ENCODE measurements at places on chromosomes 11 and 22. TPM values are rescaled to one million over a fixed set of nuclear protein-coding genes. Genes with fewer than 3 reads are reported as not detected.

- DNase-seq: no peak
These were observed 38.8 kb upstream of the POLA2 start for GRCh38 chr11:65223011-65223410.

DNA sequence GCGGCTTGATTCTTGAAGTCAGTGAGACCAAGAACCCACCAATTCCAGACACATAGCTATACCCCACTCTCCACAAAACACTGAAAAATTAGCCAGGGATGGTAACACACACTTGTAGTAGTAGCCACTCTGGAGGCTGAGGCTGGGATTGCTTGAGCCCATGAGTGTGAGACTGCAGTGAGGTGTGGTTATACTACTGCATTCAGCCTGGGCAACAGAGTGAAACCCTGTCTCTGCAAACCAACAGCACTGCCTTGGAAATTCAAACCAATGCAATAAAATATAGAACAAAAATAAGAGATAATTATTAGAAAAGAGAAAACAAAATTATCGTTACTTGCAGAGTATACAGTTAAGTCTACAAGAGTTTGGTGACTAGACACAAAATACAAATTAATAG is 20.2 kb upstream of the PRDM10 start:
- no peak for DNase-seq

DNA sequence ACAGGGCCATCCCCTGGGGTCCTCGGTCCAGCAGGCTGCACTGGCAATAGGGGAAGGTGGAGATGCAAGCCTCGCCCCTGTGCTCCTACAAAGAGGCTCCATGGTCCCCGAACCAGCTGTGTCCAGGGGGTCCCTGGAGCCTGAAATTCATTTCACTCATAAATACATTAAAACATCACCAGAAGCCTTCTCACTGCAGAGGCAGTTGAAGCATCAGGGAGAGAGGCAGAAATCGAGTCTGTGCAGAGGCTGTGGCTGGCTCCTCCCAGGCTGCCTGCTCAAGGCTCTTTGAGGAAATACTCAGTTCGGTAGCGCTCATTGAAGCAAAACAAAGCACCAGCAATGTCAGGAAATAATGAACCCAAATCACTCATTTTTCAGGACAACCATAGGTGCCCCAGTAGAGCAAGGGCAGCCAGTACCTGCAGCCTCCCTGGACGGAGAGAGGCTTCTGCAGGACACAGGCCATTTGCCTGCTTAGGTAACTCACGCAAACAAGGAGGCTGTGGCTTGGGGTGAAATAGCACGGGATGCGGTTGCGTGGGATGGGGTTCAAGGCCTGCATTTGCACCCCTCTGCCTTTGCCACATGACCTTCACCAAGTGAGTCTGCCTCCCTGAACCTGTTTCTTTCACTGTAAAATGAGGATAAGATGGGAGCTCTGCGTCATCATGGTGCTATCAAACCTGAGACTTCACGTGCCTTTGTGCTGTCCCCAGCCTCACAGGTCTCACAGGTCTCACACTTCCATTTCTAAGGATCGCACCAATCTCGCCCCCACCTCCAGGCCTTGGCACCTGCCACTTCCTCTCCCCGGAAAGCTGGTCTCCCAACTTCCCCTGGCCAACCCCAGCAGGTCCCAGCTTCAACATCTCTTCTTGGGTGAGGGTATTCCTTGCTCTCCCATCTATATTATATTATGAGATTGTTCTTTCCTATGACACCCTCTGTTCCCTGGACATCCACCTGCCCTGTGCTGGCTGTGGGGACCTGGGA is 84.3 kb upstream of the SHISAL1 start:
- DNase-seq: peak; percentile 10

- DNase-seq: no peak
These were observed 94.0 kb upstream of the FOLH1 start for GRCh38 chr11:49302360-49302759.

Gene CCDC89
- 2.3 TPM for total RNA-seq

Gene ACCSL
- 0.04 TPM for total RNA-seq

DNA sequence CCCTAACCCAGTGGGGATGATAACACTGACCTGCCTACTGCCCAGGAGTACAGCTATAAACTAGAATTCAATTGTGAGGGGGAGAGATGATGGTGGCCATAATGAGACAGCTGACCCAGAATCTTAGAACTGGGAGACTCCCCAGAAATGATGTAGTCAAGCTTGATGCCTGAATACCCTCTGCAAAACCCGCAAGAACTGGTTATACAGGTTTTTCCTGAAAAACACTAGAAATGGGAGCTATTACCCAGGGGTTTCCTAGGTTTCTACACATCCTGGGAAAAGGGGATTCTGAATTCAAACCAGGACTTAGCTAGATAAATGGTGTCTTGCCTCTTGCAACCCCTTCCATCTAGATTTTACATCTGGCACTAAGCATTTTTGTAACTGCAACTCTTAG is 113.8 kb upstream of the NARS2 start:
- no peak for DNase-seq

Gene TSSK2
- 0.04 TPM for total RNA-seq

Gene RBMXL2
- 0.04 TPM for total RNA-seq

GRCh38 chr11:15055620-15056356 is 17.6 kb upstream of the CALCB start:
- DNase-seq: no peak

Gene OR8D4
- 0.04 TPM for total RNA-seq

- DNase-seq: no peak
These were observed 4.1 kb upstream of the CABP7 start for GRCh38 chr22:29715705-29716104.

DNA sequence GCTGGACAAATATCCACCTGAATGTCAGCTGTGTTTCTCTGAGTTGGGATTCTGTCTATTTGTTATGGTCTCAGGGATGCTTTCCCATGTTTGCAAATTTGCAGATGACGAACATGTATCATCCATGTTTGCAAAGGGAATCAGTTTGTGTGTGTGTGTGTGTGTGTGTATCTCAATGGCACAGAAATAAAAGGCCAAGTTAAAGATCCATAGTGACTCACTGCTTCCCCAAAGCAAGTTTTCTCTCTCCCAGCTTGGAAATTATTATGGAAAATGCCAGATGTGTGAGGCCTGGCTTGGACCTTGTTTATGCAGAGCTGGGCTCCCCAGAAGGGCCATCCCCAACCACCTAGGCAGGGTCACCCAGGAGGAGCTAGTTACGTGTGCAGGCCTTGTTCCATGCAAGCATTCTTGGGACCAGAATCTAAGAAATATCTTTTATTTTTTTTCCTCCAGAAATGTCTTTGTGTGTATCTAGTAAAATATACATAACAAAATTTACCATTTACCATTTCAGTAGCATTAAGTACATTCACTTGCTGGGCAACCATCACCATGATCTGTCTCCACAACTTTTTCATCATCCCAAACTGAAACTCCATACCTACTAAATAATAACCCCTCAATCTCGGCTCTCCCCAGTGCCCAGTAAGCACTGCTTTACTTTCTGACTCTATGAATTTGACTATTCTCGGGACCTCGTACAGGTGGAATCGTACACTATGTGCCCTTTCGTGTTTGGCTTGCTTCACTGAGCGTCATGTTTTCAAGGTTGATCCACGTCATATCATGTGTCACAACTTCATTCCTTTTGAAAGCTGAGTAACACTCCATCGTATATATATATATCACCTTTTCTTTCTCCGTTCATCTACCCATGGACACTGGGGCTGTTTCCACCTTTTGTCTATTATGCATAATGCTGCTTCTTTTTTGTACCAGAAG is 56.6 kb upstream of the WNT7B start:
- no peak for DNase-seq

- DNase-seq: no peak
These were observed 7.9 kb upstream of the ETS1 start for GRCh38 chr11:128595221-128595620.

DNA sequence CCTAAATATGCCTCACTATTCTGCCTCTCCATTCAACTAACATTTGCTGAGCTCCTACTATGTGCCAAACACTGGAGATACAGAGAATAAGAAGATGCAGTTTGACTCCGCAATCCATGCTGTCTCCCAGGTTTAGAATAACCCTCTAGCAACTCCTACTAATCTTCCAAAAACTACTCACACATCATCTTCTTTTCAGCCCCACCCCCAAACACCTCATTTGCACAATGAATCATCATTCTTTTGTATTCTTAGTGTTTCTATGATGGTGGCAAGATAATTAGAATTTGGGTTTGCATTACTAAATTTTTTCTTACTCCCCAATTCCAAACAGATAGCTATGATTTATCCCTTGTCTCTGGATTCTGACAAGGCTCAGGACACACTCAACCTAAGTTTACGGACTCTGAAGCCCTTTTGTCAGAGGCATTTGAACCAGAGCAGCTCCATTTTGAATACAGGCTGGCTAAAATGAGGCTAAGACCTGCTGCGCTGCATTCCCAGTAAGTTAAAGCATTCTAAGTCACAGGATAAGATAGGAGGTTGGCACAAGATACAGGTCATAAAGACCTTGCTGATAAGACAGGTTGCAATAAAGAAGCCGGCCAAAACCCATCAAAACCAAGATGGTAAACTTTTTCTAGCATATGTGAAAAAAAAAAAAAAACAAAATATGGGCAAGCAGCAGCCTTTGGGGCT is 1038.9 kb downstream of the DLG2 start:
- DNase-seq: no peak

DNA sequence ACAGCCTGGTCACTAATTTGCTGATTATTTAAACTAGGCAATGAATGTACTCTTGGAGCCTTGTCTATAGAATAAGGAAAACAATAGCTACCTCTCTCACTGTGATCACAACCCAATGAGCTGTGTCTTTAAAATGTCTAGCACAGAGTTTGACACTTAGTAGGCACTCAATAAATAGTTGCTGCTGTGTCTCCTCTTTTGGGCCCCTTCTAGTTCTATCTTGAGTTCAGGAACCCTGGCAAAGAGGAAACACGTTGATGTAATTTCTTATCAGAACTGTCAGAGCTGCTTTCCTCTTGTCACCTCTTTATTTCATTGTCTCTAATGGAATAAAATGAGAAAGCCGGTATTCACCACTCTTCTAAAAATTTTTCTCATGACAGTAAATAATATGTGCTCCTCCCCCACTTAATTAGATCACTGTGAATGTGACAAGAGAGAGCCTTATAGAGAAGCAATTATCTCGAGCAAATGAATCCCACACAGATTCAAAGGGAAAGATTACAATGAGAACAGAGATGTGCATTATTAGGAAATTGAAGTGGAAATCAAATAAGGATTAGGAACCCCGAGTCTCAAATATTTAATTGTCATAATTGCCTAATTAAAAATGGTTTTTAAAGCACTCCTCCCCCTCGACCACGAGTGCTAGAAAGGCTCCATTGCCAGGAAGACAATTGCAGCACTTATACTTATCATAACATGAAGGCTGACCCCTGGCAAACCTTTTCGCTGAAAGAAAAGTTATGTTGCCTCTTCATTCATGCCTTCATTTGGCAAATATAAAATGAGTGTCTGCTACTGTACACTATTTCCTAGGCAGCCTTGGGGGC is 175.0 kb upstream of the BDNF start:
- DNase-seq: no peak

GRCh38 chr22:38338772-38339379 is 21.6 kb upstream of the CSNK1E start:
- no peak for DNase-seq

Gene ROBO4
- total RNA-seq: 17.8 TPM

GRCh38 chr22:46845296-46846149 is 83.1 kb downstream of the TBC1D22A start:
- peak; percentile 77 for DNase-seq

- DNase-seq: no peak
These were observed 7.8 kb upstream of the MS4A1 start for GRCh38 chr11:60447846-60448245.

DNA sequence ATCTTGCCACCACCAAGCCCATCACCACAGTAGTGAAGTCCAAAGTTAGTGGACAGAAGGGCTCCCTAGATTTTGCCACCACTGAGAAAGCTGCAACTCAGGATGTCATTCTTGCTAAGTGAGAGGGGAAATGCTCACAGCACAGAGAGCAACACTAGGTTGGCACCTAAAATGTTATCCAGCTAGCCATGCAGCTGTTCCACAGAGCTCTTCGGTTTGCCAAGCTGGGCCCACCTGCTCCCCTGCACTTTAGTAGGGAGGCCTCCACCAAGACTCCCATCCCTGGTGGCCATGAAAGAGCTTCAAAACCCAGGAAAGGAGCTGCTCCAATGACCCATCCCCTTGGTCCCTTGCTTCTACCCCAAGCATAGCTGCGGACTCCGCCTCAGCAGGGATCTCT is 63.8 kb downstream of the TRIM29 start:
- DNase-seq: peak; percentile 59

Gene MYBPC3
- 0.13 TPM for total RNA-seq

DNA sequence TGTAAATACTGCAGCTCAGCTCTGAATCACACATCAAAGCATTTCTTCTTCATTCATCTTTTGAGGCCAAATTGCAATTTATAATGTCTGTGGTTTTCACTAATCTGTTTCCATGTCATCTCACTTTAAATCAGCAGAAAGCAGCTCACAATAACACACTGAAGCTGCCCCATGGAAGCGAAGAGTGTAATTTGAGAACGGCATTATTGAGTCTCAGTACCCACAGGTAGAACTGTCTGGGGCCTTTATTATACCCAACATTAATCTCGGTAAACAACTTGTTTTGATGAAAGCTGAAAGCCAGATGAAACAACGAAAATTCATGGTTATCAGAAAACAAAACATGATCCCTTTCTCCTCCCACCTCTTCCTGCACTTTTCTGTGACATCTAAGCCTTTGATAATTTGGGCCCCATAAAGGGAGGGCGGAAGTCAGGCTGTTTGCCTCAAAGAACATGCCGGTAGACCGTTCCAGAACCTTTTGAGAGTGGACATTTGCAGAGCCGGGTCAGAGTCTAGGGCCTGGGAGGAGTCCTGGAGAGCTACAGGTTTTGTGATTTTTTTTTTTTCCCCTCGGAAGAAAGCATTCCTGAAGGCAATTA is 68.2 kb upstream of the SESN3 start:
- no peak for DNase-seq

DNA sequence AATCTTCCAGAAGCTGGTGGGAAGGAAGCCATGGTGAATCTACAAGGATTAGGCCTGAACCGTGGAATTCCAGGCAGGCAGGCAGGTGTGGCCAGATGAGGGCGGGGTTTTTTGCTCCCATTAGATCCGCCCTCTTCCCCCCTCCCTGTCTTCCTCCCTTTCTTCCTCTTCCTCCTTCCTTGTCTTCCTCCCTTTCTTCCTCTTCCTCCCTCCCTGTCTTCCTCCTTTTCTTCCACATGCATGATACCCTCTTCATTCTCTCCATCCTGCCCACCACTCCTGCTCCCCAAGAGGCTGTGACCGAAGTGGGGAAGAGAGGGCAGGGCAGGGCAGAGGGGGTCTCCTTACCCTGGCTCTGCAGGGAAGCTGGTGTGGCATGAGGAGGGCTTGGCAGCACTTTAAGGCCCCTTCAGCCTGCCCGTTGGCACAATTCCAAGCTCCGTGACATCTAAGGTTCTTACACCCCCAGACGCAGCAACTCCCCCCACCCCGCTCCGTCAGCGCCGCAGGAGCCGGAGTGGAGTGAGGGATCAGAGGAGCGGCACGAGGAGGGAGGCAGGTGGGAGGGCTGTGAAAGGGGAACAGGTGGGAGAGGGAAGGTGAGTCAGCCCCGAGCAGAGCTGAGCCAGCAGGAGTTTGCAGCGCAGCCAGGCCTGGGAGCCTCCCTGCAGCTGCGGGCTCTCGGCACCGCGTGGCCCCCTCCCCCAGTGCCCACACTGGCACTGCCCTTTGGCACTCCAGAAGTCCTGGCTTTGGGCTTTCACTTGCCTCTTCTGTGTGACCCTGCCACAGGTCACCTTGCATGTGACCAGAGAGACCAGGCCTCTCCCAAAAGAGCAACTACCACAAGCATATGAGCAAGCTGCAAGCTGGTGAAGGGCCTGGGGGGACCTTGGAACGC is 32.1 kb downstream of the KCNJ4 start:
- no peak for DNase-seq

GRCh38 chr22:44707752-44708151 is 5.7 kb downstream of the PRR5 start:
- DNase-seq: no peak

All from muscle of leg (tissue), 16 donors.